EH (cell line): ENCODE measurements at places on chromosomes 1 and 21.

DNA sequence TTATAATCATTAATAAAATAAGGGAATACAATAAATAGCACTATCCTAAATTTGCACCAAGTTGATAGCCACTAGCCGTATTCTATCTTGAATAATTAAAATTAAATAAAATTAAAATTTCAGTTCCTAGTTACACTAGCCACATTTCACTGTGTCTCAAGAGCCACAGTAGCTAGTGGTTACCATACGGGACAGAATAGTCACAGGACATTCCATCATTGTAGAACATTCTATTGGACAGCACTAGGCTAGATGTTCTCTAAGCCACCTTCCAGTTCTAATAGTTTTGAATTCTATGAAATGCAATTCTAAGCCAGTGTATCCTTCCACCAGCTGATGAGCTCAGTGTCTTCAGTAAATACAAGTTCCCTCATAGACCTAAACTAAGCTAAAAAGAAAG lies 71.1 kb upstream of the GOLT1A start:
- no peak for DNase-seq

GRCh38 chr1:46577671-46578070 lies 26.2 kb upstream of the KNCN start:
- DNase-seq: no peak

- no peak for DNase-seq
These were observed 310.3 kb downstream of the SIPA1L2 start for GRCh38 chr1:232319518-232320210.

- DNase-seq: peak; percentile 14
These were observed 349.1 kb downstream of the SEC16B start for GRCh38 chr1:177620636-177621190.

- DNase-seq: no peak
These were observed 26.3 kb downstream of the CLEC20A start for GRCh38 chr1:178470411-178470960.

GRCh38 chr21:31041295-31042079 lies 3.2 kb upstream of the KRTAP19-8 start:
- DNase-seq: no peak

GRCh38 chr21:34221331-34222030 lies 142.3 kb upstream of the KCNE2 start:
- no peak for DNase-seq

DNA sequence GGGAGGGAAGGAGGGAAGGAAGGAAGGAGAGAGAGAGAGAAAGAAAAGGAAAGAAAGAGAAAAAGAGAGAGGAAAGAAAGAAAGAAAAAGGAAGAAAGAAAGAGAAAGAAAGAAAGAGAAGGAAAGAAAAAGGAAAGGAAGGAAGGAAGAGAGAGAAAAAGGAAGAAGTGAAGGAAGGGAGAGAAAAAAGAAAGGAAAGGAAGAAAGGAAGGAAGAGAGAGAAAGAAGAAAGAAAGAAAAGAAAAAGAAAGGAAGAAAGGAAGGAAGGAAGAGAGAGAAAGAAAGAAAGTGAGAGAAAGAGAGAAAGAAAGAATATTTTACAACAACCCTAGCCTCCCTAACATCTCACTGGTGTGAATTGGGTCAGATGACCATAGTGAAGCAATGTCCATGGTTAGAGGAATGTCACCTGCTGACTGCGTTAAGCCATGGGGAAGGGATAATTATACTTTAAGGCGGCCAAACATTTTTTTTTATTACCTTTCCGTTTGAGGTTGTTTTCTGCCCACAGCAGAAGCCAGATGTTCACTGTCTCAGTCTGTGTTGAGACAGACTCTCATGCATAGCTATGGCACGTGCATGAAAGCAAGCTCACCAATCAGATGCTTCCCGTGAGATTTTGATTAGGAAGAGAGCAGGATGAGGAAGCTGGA lies 76.4 kb downstream of the SNRPE start:
- DNase-seq: no peak

DNA sequence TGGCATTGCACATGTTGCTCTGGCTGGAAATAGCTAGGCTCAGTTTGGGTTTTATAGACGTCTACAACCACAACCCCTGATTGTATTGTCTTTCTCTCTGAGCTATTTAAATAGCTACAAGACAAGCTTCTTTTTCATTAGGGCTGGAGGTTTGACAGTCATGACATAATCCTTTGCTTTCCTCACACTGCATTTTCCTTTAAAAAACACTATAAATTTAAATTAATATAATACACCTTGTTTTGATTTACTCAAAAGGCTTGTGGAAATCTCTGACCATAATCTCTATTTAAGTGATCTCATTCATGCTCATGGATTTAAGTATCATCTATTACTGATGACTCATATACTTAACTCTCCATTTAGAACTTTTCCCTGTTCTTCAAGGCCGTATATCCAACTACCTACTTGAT lies 50.4 kb upstream of the PTGFR start:
- peak; percentile 60 for DNase-seq

DNA sequence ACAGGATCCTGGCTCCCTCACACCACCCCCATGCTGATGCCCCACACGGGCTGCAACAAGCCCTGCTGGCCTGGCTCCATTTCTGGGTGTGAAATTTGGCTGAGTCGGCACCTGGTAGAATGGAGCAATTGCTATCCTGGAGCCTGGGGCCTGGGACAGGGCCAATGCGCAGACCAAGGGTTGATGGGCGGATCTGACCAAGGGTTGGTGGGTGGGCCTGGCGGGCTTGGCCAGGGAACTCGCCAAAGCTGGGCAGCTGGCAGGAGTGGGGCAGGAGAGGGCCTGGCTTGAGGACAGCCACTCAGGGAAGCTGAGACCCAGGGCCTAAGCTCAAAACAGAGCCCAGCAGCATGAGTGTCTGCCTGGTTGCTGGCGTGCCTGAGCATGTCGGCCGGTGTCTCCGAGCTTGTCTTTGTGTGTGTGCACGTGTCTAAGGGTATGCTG lies 70.9 kb upstream of the POU3F1 start:
- DNase-seq: no peak

DNA sequence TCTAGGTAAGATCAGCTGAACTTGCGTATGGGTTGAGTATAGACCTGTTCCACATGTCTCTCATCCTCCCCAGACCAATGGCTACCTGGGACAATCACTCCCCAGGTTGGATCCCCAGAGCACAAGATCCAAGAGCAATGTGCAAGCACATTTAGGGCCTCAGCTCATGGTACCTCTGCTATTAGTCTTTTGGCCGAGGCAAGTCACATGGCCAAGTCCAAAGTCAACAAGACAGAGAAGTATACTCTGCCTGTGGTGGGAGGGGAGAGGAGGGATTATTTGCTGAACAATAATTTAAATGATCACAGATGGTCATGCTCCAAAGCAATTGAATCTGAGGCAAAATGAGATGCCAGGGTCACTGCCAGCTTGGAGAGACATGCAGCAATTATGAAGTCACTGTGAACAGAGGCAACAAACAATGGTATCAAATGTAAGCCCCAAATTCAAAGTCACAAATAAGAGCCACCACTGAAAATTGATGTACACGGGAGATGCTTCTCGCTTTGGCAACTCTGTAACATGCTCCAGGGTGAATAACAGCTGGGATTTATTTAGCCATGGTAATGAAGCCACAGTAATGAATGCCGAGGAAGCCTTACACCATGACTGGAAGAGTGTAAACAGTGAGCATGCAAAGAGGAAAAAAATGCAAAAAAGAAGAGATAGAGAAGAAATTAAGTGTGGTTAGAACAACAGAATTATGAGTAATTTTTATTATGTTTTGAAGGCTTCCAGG lies 149.1 kb downstream of the ZNF281 start:
- peak; percentile 86 for DNase-seq

GRCh38 chr21:35585155-35585554 lies 475.2 kb downstream of the SETD4 start:
- DNase-seq: no peak

DNA sequence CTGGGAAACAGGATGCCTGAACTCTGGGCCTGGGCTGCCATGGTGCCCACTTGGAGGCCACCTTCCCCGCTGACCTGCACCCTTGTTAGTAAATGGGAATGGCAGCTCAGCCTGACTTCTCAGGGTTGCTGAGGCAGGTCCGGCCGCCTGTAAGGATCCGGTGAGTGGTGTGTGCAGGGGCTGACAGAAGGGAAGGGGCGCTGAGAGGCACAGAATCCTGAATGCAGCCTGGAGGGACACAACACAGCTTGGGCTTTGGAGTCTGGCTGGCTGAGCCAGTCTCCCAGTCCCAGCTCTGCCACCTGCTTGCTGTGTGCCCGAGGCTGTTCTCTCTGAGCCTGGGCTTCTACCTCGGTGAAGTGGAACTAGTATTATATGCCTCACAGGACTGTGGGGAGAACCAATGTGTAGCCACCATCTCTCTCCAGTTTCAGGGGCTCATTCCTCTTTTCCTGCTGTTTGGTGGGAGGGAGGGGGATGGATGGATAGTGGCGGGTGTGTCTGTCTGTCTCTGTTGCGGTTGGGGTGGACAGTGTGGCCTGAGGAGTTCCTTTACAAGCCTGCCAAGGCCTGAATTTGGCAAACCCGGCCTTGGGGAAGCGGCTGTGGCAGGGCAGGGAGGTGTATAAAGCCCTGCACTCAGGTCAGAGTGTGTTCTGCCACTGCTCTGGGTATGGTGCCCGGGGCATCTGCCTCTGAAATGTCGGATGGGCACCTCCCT lies 18.0 kb downstream of the ADORA1 start:
- no peak for DNase-seq

DNA sequence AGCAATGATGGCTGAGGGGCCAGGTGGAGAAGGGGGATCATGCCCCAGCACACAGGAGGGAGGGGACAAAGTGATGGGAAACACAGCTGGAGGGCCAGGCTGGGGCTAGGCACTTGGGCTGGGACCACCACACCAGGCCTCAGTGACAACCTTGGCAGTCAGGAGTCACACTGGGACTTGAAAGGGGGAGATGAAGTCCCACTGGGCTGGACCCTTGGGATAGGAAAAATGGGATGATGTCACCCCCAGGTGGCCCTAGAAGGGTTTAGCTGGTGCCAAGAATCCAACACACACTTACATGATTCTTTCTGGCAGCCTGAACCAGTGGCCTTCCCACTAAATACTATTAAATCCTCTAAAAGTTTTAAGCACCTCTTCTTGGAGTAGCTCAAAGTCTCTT lies 17.1 kb downstream of the ZBTB17 start:
- peak; percentile 42 for DNase-seq

DNA sequence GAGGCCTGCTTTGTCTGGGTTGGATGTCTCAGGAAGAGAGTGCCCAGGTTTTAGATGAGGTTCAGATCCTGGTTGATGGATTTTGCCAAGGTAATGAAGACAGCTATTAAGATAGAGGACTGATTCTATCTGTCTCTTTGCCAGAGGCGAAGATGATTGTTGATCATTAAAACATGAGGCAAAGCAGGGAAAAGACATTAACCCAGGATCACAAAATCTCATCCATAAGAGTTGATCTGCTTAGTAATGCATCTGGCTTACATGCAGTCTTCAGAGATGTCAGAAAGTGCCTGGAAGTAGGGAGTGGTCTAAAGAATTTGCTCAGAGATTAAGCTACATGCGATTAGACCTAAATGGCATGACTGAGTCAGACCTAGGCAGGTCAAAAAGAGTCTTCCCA lies 229.6 kb upstream of the PLD5 start:
- no peak for DNase-seq

DNA sequence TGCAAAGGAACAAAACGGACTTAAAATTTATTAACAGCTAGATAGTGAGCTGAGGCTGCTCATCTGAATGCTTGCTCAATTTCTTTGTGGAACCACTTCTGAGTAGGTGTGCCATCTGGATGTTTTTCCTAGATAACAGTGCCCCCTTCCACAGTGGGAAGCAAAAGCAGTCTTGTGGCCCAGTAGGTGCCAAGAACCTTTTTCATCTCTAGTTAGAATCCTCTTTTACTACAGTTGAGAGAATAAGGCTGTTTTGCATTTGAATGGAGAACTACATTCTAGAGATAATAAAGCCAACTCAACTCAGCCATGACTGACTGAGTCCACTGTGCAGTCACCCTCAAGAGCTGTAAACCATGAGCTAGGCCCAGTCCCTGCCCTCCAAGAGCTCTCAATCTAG lies 13.3 kb downstream of the F3 start:
- no peak for DNase-seq

DNA sequence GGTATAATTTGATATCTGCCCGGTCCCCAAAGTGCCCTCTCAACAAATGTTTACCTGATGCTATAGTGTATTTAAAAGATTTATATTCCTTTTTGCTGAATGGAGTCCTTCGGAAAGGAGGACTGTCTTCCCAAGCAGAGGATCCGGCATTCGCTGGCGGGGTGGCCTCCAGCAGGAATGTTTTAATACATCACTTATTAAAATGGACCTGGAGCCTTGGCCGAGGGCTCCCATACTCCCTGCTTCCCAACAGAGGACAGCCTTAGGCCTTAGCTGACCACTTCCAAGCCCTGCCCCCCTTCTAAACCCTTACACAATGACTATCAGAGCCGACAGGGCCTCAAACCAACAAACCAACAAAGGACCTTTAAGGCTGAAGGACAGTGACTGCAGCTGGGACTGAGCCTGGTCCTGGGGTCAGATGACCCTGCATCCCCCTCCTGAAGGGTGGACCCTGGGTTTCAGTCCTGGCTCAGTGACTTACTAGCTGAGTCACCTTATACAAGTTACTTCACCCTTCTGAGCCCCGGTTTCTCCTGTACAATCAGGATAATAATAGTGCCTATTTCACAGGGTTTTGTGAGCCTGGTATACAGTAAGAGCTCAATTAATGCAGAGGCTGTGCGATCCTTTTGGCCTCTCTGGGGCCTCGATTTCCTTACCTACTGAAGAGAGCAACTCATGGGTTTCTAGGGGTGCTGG lies 5.6 kb downstream of the CAMK2N1 start:
- DNase-seq: no peak

DNA sequence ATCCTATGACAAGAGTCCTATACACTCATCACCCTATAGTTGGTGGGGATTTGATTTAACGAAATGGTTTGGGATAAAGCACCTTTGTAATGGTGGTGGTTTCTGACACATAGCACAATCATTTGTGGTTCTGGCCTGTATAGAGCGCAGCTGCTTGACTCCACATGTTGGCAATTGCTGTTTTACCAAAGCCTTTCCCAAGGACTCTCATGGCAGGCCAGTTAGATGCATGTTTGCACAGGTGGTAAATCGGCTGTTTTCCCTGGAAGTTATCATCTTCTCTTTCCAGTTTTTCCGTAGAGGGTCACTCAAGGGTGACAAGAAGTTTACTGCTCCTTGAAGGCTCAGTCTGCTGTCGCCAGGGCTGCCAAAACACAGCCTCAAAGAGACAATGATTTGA lies 17.1 kb upstream of the XPR1 start:
- DNase-seq: no peak

DNA sequence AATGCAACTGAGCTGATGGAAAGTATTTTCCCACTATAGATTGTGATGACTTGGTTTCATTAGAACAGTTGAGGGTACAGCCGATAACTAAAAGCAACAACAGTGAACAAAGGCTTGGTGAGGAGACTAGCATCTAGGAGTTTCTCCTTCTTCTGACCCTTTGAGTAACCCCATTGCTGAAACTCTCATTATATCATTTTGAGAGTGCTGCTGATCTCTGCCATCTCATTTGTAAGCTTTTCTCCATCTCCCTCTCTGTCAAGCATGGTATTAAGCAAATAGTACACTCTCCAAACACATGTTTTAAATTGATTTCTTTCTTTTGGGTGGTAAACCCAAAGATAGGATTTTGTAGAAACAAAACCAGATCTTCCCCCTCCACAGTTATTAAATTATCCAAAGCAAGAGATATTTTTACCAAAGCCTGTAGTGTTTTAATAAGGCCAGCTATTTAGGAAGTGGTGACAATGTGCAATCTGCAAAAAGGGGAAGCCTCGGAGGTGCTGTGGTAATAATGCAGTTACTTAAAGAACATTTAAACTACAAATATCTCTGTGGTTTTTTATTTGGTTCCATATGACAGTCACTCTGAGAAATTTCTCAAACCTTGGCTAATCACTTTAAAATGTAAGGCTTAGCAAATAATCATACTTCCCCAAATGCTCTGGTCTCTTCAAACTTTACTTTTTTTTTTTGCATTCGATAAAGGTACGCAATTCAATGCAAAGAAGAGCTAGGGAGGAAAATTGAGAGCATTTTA lies 287.5 kb downstream of the HLX start:
- DNase-seq: no peak
